Activated naive CD8-positive, alpha-beta T cell treated with anti-CD3 and anti-CD28 coated beads for 36 hours (primary cell): ENCODE measurements at places on chromosomes 12 and 14. TPM values are rescaled to one million over a fixed set of nuclear protein-coding genes. Genes with fewer than 3 reads are reported as not detected.

GRCh38 chr12:92385296-92385695, 239.7 kb upstream of the BTG1 start:
- DNase-seq: no peak

DNA sequence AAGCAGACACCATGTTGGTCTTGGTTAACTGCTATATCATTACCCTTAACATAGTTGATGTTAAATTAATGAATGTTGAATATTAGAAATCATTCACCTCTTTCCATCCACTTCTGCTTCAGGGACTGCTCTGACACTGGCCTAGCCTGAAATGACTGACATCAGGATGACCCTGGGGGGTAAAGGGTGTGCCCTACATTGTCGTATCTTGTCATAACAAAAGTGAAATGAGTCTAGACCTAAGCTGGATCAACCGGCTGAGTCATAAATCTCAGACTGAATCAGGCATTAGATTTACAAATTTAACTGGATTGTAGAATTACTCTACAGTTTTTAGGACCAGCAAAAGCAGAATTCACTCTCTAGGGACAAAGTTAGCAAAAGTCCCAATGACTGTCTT, 35.3 kb downstream of the KICS2 start:
- no peak for DNase-seq

GRCh38 chr14:83163016-83163415, 1629.4 kb upstream of the SEL1L start:
- no peak for DNase-seq

Gene ANO4
- not detected for total RNA-seq

Gene FOXG1
- total RNA-seq: not detected

Gene ALDH1L2
- total RNA-seq: 4.8 TPM

Gene TUNAR
- total RNA-seq: not detected

Gene SRRM4
- not detected for total RNA-seq
